ENCODE measurements at places on chromosomes 5 and 9. TPM values are rescaled to one million over a fixed set of nuclear protein-coding genes. Genes with fewer than 3 reads are reported as not detected.

The CDH6 gene
- total RNA-seq: 2.7 TPM

The BAAT gene
- not detected for total RNA-seq

The HK3 gene
- total RNA-seq: 37.5 TPM

DNA sequence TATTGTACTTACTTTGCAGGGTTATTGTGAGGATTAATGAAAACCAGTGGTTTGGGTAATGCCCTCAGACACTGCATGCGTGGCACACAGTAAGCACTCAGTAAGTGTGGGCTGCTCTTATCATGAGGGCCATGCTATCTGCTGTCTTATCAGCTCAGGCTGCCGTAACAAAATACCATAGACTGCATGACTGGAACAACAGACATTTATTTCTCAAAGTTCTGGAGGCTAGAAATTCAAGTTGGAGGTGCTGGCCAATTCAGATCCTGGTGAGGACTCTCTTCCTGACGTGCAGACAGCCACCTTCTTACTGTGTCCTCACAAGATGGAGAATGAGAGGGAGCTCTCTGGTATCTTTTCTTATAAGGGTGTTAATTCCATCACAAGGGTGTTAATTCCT is 23.9 kb upstream of the SH3PXD2B start:
- DNase-seq: no peak

- no peak for DNase-seq
Measured at GRCh38 chr9:108113596-108113995, 624.0 kb upstream of the KLF4 start.

GRCh38 chr5:5159282-5160103 is 19.4 kb downstream of the ADAMTS16 start:
- DNase-seq: no peak

The NIPAL4 gene
- total RNA-seq: not detected

DNA sequence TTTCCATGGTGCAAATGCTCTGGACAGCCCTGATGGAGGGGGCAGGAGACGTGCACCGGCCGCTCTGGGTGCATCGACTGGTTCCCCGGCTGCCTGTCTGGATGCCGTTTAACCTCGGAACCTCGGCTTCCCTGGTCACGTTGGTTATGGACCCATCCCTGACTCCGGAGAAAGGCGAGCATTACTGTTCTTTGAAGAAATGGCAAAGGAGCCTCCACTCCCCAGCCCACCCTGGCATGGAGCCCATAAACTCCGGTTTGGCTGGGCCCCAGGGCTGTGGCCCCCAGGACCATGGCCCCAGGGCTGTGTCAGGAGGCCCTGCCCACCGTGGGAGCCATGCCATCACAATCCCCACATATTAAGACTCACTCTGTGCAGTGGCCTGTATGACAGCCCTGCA is 28.9 kb downstream of the DBH start:
- DNase-seq: no peak

Measured in upper lobe of left lung (tissue), 6 donors.